ENCODE measurements at places on chromosomes 2 and 18.

GRCh38 chr2:217076657-217077232, 216.9 kb upstream of the TNP1 start:
- H3K4me3 ChIP-seq, result no peak overlapping the region
- DNase-seq, result no peak
- no peak overlapping the region for H3K27ac ChIP-seq
- H3K36me3 ChIP-seq, result no peaks in the 10 kb centered on the region
- no peaks in the 10 kb centered on the region for H3K27me3 ChIP-seq

GRCh38 chr2:99819766-99820165, 322.6 kb downstream of the AFF3 start:
- H3K27me3 ChIP-seq, result no peaks in the 10 kb centered on the region
- H3K4me3 ChIP-seq, result no peak overlapping the region

GRCh38 chr2:209501579-209501978, 77.7 kb downstream of the MAP2 start:
- H3K27me3 ChIP-seq, result peaks cover 2% of the 10 kb centered on the region
- no peak overlapping the region for H3K4me3 ChIP-seq
- DNase-seq, result no peak
- H3K36me3 ChIP-seq, result peaks cover 5% of the 10 kb centered on the region
- H3K27ac ChIP-seq, result no peak overlapping the region
- H3K4me1 ChIP-seq, result peaks cover 12% of the 10 kb centered on the region

DNA sequence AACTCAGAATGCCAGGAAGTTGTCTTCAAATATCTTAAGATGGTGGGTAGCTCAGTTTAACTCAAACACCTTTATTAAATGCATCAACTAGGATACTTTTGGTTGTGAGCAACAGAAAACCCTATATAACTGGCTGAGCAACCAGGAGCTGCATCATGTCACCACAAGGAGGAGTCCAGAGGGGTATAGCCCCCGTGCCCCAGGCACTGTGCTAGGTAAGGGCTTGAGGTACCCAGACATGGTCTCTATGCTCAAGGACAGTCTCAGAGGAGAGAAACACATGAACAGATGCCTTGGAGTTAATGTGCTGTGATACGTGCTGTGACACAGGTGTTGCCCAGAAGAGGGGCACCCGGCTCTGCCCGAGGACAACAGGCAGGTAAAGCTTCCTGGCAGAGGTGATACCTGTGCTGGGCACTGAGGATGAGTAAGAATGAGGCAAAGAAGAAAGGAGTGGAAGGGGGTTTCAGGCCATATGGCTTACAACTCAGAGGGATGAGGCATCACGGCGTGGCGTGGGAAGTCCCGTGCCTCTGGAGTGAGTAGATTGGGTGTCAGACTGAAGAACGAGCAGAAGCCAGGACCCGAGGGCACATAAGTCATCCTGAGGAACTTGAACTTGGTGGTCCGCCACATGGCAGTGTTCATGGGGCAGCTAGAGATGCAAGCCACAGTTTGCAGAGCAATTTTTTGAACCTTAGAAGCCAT, 32.0 kb upstream of the CAB39 start:
- no peak overlapping the region for H3K27ac ChIP-seq
- no peak for DNase-seq

GRCh38 chr2:6730649-6731532, 134.8 kb downstream of the CMPK2 start:
- no peak for DNase-seq
- no peaks in the 10 kb centered on the region for H3K27me3 ChIP-seq
- peaks cover 4% of the 10 kb centered on the region for H3K36me3 ChIP-seq
- H3K4me3 ChIP-seq, result no peak overlapping the region
- peak overlapping the region; percentile 5 for H3K27ac ChIP-seq
- peaks cover 38% of the 10 kb centered on the region for H3K4me1 ChIP-seq

DNA sequence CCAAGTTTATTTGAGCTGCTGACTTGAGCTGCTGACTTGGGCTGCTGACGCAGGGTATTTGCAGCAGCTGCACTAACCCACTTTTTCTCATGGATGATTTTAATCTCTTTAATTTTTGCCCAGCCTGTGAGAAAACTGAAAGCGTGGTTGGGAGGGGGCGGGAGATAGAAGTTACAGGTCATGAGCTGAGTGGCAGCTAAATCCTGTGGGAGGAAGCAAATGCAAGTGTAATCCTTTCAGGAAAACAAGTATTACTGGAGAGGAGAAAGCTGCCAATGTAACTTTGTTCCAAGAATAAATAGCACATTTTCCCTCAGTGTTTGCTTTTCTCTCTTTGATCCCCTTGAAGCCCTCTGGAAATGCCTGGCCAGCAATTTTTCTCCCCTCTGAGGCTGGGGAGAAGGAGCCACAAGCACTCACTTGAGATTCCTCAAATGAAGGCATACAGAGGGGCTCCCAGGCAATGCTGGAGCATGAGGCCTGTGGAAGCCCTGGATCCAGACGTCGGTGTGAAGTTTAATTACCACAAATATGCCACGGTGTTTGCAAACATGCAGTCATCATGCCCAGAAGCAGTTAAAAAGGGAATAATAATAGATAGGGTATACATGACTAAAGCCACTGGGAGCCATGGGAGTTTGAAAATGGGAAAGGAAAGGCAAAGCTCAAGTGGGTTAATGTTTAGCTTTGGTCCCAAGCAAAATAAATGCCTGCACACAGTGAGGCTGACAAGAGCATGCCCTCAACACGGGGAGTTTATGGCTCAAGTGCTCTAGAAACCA, 10.4 kb upstream of the EVA1A start:
- no peaks in the 10 kb centered on the region for H3K27me3 ChIP-seq
- DNase-seq, result no peak
- H3K27ac ChIP-seq, result peak overlapping the region; percentile 51
- no peak overlapping the region for H3K4me3 ChIP-seq

GRCh38 chr2:144137705-144138428, 382.1 kb downstream of the ZEB2 start:
- H3K36me3 ChIP-seq, result peaks cover 8% of the 10 kb centered on the region
- H3K4me3 ChIP-seq, result no peak overlapping the region
- H3K4me1 ChIP-seq, result peaks cover 16% of the 10 kb centered on the region
- no peak overlapping the region for H3K27ac ChIP-seq
- DNase-seq, result no peak
- no peaks in the 10 kb centered on the region for H3K27me3 ChIP-seq

GRCh38 chr2:187593697-187594096, 39.5 kb upstream of the TFPI start:
- H3K27me3 ChIP-seq, result no peaks in the 10 kb centered on the region
- peak overlapping the region; percentile 2 for H3K27ac ChIP-seq
- no peak for DNase-seq
- peaks cover 3% of the 10 kb centered on the region for H3K36me3 ChIP-seq

GRCh38 chr2:207744050-207744449, 25.7 kb downstream of the FZD5 start:
- no peak overlapping the region for H3K27ac ChIP-seq
- DNase-seq, result no peak
- no peaks in the 10 kb centered on the region for H3K27me3 ChIP-seq
- no peaks in the 10 kb centered on the region for H3K4me1 ChIP-seq

GRCh38 chr18:79922971-79923411, 28.5 kb downstream of the SLC66A2 start:
- H3K4me3 ChIP-seq, result no peak overlapping the region
- H3K27me3 ChIP-seq, result no peaks in the 10 kb centered on the region
- H3K4me1 ChIP-seq, result no peaks in the 10 kb centered on the region
- no peak overlapping the region for H3K27ac ChIP-seq

DNA sequence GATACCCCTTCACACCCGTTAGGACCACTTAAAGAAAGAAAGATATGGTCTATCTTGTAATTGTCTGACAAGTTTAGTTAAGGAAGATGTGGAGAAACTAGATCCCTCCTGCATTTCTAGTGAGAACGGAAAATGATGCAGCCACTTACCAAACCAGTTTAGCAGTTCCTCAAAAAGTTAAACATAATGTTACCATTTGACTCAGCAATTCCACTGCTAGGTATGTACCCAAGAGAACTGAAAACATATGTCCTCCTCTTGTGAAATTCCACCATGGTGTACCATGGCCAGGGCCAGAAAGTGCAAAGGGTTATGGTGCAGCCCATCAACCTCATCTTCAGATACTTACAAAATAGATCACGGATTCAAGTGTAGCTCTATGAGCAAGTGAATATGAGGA, 79.0 kb upstream of the ID2 start:
- peaks cover 41% of the 10 kb centered on the region for H3K4me1 ChIP-seq
- H3K4me3 ChIP-seq, result no peak overlapping the region
- peak overlapping the region; percentile 82 for H3K27ac ChIP-seq
- H3K36me3 ChIP-seq, result no peaks in the 10 kb centered on the region

DNA sequence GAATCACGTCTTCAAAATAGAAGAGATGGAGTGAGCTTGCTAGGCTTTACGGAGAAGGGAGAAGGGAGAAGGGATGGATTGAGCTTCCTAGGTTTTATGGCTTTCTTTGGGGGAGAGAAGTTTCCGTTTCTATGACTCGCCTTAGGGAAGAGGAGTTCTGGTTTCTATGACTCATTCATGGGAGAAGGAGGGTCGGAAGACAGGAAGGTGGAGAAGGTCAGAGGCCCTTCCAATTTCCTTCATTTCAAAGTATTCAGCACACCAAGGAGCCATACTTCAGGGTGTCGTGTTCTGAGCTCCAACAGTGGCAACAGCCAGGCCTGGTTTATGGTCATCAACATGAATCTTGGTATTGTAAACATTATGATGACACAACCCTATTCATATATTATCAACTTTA, 284.7 kb upstream of the VWC2L start:
- no peak for DNase-seq
- H3K27ac ChIP-seq, result no peak overlapping the region
- no peaks in the 10 kb centered on the region for H3K4me1 ChIP-seq

DNA sequence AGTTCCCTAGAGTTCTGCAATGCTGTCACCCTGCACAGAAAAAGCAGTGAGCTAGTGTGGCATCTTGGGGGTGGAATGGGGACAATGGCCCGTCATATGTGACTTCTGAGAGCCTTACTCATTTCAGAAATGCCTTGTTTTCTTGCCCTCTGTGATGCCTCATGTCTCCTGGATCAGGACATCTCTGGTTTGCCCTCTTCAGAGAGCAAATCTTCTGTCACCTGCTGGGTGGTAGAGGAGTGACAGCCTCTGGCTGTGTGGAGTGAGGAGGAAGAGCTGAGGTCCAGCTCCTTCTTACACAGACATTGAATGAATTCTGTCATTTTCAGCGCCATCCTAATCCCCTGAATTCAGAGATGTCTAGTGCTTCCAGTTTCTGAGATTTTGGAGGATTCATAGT, 55.6 kb upstream of the PHLPP1 start:
- H3K36me3 ChIP-seq, result no peaks in the 10 kb centered on the region
- H3K27me3 ChIP-seq, result no peaks in the 10 kb centered on the region
- no peak for DNase-seq
- H3K27ac ChIP-seq, result no peak overlapping the region

DNA sequence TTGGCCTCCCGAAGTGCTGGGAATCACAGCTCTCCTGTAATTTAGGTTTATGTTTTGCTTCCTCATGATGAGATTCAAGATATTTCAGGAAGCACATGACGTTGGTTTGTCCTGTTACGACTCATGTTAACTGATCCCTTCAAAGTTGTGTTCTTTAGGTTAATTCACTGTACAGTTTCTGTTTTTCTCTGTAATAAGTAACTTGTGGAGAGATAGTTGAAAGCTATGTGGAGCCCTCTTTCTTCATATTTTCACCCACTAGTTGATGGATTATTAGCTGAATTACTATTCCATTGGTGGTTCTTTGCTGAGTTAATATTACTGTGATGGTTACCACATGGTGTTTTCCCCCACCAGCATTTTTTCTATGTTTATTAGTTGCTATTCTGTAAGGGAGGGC, 18.3 kb upstream of the CHCHD5 start:
- H3K36me3 ChIP-seq, result peaks cover 67% of the 10 kb centered on the region
- no peak overlapping the region for H3K4me3 ChIP-seq
- DNase-seq, result no peak
- no peak overlapping the region for H3K27ac ChIP-seq

GRCh38 chr2:147051248-147051647, 793.6 kb upstream of the ACVR2A start:
- DNase-seq, result no peak
- H3K4me1 ChIP-seq, result peaks cover 22% of the 10 kb centered on the region
- H3K27ac ChIP-seq, result peak overlapping the region; percentile 51
- no peaks in the 10 kb centered on the region for H3K27me3 ChIP-seq

- peaks cover 8% of the 10 kb centered on the region for H3K36me3 ChIP-seq
- no peak overlapping the region for H3K27ac ChIP-seq
- no peak overlapping the region for H3K4me3 ChIP-seq
- DNase-seq, result no peak
- peaks cover 5% of the 10 kb centered on the region for H3K27me3 ChIP-seq
These were observed 53.1 kb upstream of the DLX2 start for GRCh38 chr2:172155752-172156151.

- H3K4me1 ChIP-seq, result peaks cover 3% of the 10 kb centered on the region
- H3K36me3 ChIP-seq, result no peaks in the 10 kb centered on the region
- no peak overlapping the region for H3K4me3 ChIP-seq
- no peak overlapping the region for H3K27ac ChIP-seq
- H3K27me3 ChIP-seq, result no peaks in the 10 kb centered on the region
These were observed 10.6 kb downstream of the DAW1 start for GRCh38 chr2:227881866-227882517.

DNA sequence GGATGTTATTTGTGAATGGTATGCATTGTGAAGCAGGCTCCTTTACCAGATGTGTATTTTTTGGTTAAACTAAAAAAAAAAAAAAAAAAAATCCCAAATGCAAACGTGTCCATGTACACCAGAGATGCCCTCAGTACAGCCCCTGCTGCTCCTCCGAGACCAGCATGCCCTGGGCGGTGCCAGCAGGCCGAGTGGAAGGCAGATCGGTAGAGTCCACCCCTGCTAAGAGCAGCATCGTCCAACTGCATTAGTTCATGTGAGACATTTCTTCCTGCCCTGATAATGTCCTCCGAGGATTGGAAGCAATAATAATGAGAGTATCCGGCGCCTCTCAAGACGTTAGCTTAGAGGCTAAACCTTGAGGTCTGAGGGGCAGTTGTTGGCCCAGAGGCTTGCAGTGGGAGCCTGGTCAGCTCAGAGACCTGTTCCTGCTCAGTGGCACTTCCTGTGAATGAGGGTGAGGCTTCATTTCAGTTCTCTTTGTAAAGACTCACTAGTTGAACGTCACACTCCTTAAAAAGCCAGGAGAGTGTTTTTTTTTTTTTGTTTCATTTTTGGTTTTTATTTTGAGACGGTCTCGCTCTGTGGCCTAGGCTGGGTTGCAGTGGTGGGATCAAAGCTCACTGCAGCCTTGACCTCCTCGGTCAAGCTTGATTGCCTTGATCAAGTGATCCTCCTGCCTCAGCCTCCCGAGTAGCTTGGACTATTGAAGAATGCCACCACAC, 5.6 kb downstream of the SLC66A3 start:
- H3K27ac ChIP-seq, result no peak overlapping the region
- H3K4me3 ChIP-seq, result no peak overlapping the region
- H3K27me3 ChIP-seq, result peaks cover 19% of the 10 kb centered on the region
- DNase-seq, result no peak

GRCh38 chr2:209472112-209472832, 48.4 kb downstream of the MAP2 start:
- DNase-seq, result no peak
- H3K4me1 ChIP-seq, result peaks cover 31% of the 10 kb centered on the region
- no peaks in the 10 kb centered on the region for H3K27me3 ChIP-seq
- H3K4me3 ChIP-seq, result no peak overlapping the region

DNA sequence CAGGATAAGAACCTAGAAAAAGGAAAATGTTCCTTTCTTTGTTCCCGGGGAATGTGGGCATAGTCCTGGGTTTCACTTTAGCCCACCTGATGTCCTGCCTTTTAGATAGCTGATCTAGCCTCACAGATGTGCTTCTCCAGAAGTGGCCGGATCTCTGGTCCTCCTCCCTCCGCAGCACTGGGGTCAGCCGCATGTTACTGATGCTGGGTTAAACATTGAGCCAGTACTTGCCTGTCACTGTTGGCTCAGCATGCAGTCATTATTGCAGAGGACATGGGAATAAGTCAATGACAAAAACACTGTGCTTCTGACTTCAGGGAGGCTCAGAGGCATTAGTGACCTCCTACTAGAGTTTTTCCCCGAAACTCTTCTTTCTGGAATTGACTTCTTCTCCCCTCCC, 27.6 kb downstream of the NCK2 start:
- H3K4me1 ChIP-seq, result peaks cover 54% of the 10 kb centered on the region
- DNase-seq, result no peak
- H3K36me3 ChIP-seq, result peaks cover 2% of the 10 kb centered on the region
- H3K4me3 ChIP-seq, result no peak overlapping the region
- H3K27me3 ChIP-seq, result no peaks in the 10 kb centered on the region
